Mammary epithelial cell (primary cell): ENCODE measurements at places on chromosomes 2 and 18.

DNA sequence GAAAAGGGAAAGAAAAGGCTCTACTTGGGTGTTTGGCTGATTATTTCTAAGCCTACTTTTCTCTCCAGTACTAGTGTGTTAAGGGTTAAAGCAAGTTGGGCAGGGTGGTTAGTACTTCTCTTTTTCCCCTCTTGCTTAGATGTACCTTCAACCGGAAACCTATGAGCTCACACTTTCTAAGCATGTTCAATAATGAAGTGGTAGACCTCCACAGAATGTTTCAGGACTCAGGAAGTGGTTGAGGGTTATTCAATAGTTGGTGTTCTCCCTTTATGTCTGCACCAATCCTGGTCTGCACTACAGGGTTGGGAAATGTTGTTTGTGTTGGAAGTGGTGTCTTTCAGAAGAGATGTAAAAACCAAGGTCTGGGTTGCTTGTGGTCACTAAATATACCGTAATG is 137.1 kb downstream of the ZEB2 start:
- DNase-seq = no peak

GRCh38 chr2:236636714-236637470 is 67.3 kb downstream of the ACKR3 start:
- no peak for DNase-seq

DNA sequence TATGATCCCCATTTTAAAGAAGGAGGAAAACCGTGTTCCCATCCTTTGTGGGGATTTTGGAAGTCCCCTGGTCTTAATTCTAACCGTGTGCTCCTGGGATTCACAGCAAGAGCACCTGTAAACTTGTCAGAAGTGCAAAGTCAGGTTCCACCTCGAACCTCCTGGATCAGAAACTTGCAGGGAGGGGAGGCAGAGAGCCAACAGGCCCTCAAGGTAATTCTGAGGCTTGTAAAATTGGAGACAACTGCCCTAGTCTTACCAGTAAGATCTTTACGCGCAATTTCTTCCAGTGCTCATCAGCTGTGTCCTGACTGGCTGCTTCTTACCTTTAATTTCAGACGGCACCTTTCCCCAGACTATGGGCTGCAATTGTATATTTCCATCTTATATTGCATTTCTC is 113.3 kb upstream of the SEC11C start:
- no peak for DNase-seq

DNA sequence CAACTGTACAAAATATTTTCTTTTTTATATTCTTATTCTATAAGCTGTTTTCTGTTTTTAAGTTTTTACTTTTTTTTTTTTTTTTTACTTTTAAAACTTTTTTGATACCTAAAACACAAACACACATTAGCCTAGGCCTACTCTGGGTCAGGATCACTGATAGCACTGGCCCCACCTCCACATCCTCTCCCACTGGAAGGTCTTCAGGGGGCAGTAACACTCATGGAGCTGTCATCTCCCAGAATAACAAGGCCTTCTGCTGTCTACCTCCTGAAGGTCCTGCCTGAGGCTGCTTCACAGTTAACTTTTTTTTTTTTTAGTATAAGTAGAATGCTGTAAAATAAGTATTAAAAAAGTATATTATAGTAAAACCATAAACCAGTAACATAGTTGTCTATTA is 415.1 kb downstream of the PTPRM start:
- DNase-seq = no peak

DNA sequence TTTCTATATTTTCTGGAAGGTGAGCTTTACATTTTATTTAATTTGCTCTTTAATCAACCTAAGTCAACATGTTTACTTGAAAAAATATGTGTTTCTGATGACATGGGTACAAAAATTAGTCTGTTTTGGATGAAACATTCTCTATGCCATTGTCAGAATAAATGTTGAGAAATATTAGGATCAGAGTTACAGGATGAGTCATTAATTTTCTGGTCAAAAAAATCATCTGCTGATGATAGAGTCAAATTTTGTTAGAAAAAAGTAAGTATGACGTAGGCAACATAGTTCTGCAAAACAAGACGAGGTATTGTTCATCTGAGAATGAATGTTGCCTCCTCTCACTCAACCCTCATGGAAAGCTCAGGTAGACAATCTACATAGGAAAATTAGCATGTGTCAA is 107.6 kb upstream of the CAVIN2 start:
- DNase-seq = no peak

GRCh38 chr2:2567776-2568175 is 236.7 kb upstream of the MYT1L start:
- no peak for DNase-seq

- DNase-seq = no peak
These were observed 31.6 kb downstream of the LIMS1 start for GRCh38 chr2:108565778-108566375.

- DNase-seq = no peak
These were observed 26.7 kb downstream of the COLEC12 start for GRCh38 chr18:473802-474201.

- no peak for DNase-seq
These were observed 6.6 kb downstream of the VWA3B start for GRCh38 chr2:98093611-98094010.

GRCh38 chr2:55416786-55417568 is 2.7 kb downstream of the CCDC88A start:
- no peak for DNase-seq

- no peak for DNase-seq
These were observed 1779.7 kb upstream of the CELF4 start for GRCh38 chr18:39345321-39345720.

- no peak for DNase-seq
These were observed 219.8 kb downstream of the DYSF start for GRCh38 chr2:71672826-71673795.

DNA sequence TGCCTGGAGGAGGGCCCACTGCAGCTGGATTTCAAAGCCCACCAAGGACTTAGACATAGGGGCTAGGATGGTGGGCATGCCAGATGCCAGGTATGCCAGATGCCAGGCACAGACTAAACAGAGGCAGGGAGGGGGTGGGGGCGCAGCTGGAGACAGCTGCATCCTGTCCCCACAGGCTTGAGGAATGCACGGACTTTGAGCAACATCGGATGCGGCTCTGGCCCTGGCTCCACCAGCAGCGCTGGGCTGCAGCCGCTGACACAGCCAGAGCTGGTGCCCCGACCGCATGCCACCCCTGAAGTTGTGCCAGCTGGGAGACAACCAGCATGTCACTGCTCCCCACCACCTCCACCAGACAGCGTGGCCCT is 39.5 kb downstream of the AQP12A start:
- no peak for DNase-seq

DNA sequence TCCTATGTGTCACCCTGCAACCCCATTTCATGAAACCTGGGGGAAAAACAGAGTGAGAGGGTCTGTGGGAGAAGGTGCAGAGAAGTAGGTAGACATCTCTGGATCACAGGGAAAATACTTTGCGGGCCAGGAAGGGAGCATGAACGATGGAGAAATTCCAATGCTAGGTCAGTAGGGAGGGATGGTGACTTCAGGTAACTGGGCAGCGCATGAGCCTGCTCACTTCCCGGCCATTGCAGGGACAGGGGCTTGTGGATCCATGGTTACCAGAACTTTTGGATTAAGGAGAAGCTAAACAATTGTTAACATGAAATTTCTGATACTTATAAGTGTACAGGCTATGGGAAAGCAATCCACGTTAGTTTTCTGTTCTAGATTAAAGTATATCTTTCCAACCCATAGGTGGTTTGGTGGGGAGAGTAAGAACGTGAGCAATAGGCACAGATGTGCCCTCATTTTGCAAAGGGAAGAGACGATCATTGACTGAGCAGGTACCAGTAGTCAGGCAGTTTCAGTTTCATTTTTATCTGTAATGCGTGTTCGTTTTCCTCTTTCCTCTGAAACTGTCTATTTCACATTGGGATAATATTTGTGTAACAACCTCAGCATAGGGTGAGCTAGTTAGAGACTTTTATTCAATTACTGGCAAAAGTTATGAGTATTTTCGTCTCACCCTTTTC is 65.0 kb downstream of the NYAP2 start:
- no peak for DNase-seq

DNA sequence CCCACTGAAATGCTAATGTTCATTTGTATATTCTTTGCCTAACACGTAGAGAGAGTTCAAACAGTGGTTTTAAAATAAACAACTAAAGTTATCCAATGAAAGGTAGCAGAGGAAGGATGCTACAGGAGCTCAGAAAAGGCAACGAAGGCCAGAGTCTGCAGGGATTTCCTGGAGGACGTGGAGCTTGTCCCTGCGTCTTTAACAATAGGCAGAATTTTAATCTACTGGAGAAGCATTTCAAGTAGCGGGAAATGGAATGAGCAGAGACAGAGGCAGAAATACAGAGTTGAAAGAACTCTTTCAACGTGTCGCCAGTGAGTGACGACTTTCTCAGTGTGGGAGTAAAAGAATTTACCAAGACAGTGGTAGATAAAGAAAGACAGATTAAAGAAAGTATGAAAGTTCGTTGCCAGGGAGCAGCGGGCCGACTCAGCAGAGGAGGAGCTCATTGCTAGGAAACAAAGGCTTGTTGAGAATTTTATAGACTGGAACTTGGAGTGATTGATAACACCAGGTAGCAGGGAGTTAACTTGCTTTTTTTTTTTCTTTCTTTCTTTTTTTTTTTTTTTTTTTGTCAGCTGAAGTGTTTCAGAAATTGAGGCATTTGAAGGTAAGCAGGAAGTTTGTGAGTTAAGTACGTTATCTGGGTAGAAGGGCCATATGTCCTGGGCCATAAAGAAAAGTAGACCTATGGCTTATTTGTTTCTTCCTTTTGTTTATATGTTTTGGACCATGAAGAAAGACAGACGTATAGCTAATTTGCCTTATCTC is 625 bp upstream of the NBAS start:
- peak; percentile 46 for DNase-seq

DNA sequence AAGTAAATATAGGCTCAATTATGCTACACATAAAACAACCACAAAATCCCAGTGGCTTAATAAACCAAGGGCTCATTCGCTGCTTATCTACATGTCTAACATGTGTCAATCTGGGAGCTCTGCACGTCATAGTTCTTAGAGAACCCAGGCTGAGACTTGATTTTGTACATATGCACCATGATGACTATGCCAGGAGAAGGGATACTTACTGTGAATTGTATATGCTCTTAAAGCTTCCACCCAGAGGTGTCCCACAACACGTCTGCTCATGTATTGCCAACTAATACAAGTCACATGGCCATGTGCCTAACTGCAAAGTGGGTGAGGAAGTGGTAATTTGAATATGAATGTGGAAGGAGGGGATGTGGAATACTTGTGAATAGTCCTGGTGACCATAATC is 262.1 kb downstream of the CPS1 start:
- peak; percentile 9 for DNase-seq

- no peak for DNase-seq
These were observed 18.5 kb upstream of the SCN9A start for GRCh38 chr2:166394245-166394644.

- DNase-seq = no peak
These were observed 23.7 kb upstream of the SPP2 start for GRCh38 chr2:234026693-234027254.

- peak; percentile 32 for DNase-seq
These were observed 34.4 kb upstream of the TRAPPC8 start for GRCh38 chr18:31977270-31977872.

- no peak for DNase-seq
These were observed 355.2 kb downstream of the CNTNAP5 start for GRCh38 chr2:124380221-124380749.
